Activated CD8-positive, alpha-beta T cell treated with anti-CD3 and anti-CD28 coated beads for 36 hours (primary cell): ENCODE measurements at places on chromosomes 2 and 18. TPM values are rescaled to one million over a fixed set of nuclear protein-coding genes. Genes with fewer than 3 reads are reported as not detected.

Gene EPB41L3
- total RNA-seq, result 0.31 TPM

Gene GPR39
- total RNA-seq, result not detected

DNA sequence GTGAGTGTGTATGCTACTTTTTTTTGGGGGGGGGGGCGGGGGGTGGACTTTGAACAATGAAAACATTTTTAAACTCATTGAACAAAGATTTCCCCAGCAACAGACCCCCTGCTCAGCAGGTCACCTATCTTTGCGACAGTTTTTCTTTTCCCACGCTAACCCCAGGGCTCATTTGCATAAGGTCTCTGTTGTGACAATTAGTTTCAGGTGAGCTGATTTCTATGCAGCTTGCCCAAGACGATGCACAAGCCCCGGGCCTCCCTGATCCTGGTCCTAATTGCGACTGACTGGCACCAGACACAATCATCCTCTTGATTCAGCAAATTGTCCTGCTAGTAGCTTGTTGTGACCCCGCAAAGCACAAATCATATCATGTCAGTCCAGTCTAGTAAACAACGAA is 40.3 kb downstream of the ZEB2 start:
- no peak for DNase-seq

- no peak for DNase-seq
Observed at GRCh38 chr2:122167515-122167914, 412.1 kb downstream of the TSN start.
